Hematopoietic multipotent progenitor cell treated with erythropoietin and hydrocortisone succinate and interleukin-3 and kit ligand, for 15 days (in vitro differentiated cells): ENCODE measurements at places on chromosomes 3 and 15.

- no peak for DNase-seq
Observed at GRCh38 chr15:86634146-86634545, 554.5 kb downstream of the AGBL1 start.

DNA sequence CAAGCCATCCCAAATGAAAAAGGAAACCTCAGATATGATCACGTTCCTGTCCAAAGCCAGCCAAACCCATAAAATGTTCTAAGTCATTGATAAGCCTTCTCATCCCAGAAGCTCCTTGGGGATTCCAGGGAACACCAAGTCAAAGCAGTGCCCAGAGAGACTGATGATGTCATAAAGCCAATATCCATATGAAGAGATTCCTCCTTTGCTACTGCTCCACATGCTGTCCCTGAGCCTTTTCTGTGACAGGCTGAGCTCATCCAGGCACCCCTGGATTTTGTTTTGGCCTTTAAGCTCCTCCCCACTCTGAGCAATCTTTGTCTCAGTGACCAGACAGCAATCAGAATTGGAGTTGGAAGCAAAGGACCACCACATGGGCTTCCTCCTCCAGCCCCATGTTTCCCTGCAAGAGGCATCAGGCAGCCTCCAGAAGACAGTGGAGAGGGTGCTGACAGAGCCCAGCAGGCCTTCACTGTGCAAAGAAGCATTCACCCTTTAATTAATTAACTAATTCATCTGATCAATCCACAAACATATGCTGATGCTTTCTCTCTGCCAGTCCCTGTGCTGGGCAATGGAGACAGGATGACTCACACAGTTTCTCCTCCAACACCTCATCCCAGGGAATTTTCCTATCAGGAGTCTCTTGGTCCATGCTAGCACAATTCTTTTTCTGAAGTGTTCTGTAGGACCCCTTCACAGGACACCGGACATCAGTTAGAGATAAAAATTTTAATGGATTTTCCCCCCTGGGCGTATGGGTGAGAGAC, 25.0 kb downstream of the MEX3B start:
- DNase-seq, result no peak

- DNase-seq, result no peak
Observed at GRCh38 chr3:181913254-181913653, 201.5 kb downstream of the SOX2 start.

DNA sequence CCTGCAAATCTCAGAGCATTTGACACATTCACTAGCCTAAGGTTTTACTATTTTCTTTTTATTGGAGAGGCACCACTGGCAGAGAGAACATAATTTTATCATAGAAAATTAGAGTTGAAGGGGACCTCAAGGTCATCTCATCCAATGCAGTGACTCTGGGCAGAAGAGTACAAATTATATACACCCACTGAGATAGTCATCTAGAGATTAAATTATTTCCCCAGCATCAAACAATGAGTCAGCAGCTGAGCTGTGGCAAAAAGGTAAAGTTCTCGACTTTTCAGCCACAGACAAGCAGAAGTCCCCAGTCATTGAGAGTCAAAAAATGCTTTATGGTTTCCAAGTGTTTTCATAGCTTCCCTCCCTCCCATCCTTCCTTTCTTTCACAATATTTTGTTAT, 39.3 kb upstream of the SEMA6D start:
- DNase-seq, result no peak

GRCh38 chr3:134092208-134092701, 62.5 kb upstream of the SLCO2A1 start:
- DNase-seq, result no peak
